Stimulated activated naive CD8-positive, alpha-beta T cell treated with anti-CD3 and anti-CD28 coated beads, Interleukin-15, amount 100 ng/mL, for 72 hours (primary cell): ENCODE measurements at places on chromosomes 6 and 20.
A peak's percentile ranks its signal among the peaks of the same experiment; 100 is the strongest.

- no peak for DNase-seq
Measured at GRCh38 chr6:42375007-42375635, 76.6 kb downstream of the TRERF1 start.

DNA sequence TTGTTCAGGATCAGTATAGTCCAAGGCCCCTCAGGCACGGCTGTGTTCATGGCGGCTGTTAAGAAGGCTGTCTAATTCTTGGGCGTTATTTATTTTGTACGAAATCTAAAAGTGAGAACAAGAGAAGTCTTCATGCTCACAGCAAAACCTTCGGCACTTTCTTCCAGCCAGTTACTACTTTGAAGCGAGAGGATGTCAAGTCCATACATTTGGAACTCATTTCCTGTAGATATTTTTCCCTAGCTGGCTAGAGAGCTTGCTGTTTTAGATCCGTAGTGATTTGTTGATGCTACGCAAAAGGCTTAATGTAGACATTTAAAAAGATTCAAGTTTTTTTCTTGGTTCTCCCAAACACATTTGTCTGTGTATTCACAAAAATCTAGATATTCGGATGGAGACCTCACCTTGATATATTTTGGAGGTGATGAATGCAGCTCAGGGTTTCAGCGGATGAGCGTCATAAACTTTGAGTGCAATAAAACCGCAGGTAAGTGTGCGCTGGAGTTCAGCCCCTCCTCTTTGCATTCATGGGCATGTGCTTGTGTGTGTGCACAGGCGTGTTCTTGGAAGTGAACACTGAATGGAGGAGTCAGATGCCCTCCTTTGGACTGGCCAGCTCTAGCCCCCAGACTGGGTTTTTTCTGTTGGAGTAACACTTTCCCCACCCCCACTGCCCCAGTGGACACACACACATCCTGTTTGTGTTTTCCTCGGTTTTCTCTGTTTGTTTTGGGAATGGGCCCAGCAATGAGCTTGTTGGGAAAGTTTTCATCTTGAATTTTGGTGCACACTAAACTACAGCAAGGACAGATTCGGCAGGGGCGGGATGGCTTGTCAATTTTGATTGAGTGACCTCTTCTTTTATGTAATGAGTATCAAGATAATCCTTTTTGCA lies 65.4 kb downstream of the IGF2R start:
- no peak for DNase-seq

DNA sequence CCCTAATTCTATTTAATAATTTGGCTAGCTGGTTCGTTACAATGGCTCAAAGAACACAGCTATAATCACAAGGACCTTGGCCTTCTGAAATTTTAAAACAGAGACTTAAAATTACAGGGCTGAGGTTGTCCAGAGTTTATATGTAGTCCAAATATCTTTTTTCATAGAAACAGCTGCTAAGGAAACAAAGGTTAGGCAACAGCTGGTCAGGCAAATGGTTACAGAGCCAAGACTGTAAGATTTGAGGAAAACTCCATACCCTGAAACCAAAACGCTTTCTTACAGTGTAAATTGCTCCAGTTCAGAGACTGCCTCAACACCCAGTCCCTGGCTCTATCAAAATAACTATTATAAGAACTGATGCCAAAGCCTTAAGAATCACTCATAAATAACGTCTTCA lies 9.7 kb upstream of the ARHGAP18 start:
- DNase-seq, result no peak

GRCh38 chr6:136088693-136089092 lies 161.4 kb downstream of the MTFR2 start:
- no peak for DNase-seq

GRCh38 chr6:22965889-22966288 lies 396.5 kb downstream of the HDGFL1 start:
- DNase-seq, result no peak

GRCh38 chr20:29427201-29428060 lies 1830.0 kb upstream of the DEFB115 start:
- peak; percentile 30 for DNase-seq

DNA sequence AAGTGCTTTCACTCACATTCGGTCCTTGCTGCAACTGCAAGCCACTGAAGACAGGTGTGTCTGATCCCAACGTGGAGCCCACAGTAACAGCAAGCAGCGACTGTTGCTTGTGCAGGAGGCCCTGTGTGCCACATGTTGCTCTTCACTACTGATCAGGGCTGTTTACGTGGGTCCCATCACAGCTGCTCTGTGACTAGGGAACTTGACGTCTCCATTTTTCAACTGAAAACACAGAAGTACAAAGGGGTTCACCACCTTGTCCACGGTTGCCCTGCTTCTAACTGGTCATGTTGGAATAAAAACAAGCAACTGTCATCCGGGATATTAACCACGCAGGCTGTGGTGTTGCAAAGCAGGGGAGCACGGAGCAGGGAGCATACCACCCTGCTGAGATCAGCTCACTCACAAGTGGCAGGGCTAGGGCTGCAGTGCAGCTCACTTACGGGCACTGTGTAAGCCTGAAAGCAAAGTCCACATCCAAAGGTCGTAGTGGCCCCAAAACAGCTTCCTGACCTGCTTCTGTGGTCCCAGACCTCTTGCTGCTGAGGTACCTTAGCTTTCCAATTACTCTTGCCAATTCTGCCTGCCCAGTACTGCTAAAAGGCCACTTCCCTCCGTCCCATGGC lies 105.8 kb upstream of the DUSP22 start:
- DNase-seq, result no peak
